Endodermal cell (in vitro differentiated cells): ENCODE measurements at places on chromosomes 12 and 14. TPM values are rescaled to one million over a fixed set of nuclear protein-coding genes. Genes with fewer than 3 reads are reported as not detected.

Gene SYCP3
- total RNA-seq: not detected in 3 replicates

- peak; percentile 88 for DNase-seq
Observed at GRCh38 chr12:98955284-98955683, 310.2 kb downstream of the APAF1 start.

GRCh38 chr14:106850913-106851825, 1324.8 kb downstream of the TMEM121 start:
- DNase-seq: no peak

GRCh38 chr12:51823875-51824565, 24.5 kb downstream of the FIGNL2 start:
- DNase-seq: peak; percentile 81

DNA sequence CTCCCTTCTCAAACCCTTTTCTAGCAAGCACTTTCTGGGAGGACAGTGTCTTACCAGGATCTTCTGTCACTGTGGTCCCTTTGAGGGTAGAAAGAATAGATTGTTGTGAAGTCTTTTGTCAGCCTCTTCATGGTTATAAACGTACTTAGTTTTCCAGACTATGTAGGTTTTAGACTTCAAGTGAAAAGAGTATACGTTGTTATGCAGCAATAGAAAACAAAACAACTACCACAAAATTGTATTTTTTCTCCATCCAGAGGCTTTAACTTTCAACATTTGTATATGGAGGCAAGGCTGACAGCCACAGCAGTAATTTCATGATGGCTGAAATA, 23.7 kb downstream of the PRKCH start:
- DNase-seq: no peak

- no peak for DNase-seq
Observed at GRCh38 chr12:28899951-28900350, 249.1 kb upstream of the FAR2 start.

- no peak for DNase-seq
Observed at GRCh38 chr12:64494998-64495729, 43.2 kb downstream of the TBK1 start.

DNA sequence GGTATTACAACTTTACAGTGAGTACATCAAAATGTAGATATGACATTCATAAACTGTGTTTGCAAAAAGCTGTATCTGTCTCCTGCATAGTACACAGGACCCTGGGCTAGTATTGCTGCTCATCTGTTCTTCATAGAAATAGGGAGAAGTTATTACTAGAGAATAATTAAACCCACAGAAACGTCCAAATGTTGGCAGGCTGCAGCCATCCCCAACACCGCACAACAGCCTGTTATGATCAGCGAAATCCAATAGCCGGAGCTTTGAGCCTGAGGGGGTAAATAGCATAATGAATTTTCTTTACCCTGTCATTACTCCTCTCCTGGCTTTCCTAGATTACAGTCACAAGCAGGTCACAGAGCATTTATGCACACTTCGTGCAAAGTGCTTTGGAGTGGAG, 178.0 kb downstream of the DACT1 start:
- no peak for DNase-seq

DNA sequence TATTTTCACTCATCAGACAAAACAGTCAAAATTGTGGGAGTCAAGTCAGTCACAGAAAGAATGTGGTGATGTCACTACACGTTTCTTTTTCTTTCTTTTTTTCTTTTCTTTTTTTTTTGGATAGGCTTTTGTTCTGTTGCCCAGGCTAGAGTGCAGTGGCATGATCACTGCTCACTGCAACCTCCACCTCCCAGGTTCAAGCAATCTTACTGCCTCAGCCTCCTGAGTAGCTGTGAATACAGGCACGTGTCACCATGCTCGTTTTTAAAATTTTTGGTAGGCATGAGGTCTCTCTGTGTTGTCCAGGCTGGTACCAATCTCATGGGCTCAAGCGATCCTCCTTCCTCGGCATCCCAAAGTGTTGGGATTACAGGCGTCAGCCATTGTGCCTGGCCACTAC, 2.3 kb downstream of the CLECL1 start:
- DNase-seq: no peak

Gene KCNA5
- 0.09 TPM in 1 of 2 replicates, not detected in the other for total RNA-seq

- peak; percentile 65 for DNase-seq
Observed at GRCh38 chr12:100414739-100415138, 57.9 kb downstream of the SLC17A8 start.

DNA sequence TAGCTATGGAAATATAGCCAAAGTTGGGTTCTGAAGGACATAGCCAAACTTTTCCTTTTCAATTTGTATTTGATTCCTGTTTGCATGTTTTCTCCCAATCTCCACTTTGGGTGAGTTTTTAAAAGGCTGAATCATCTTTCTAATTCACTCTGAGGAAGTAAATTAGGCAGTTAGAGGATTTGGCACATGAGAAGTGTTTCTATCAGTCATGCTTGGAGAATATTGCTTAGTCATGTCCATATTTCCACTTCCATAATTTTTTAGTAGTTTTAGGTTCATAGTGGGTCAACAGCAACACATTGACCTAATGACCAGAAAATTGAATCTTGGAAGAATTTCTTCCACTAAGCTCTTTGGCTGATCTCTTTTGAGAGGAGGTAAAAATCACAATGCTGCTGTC, 21.8 kb downstream of the IRAK3 start:
- no peak for DNase-seq

Gene MYF5
- not detected in 3 replicates for total RNA-seq

Gene RPS6KA5
- total RNA-seq: 3.3 TPM in 2 replicates
